ENCODE measurements at places on chromosomes 2 and 18.

DNA sequence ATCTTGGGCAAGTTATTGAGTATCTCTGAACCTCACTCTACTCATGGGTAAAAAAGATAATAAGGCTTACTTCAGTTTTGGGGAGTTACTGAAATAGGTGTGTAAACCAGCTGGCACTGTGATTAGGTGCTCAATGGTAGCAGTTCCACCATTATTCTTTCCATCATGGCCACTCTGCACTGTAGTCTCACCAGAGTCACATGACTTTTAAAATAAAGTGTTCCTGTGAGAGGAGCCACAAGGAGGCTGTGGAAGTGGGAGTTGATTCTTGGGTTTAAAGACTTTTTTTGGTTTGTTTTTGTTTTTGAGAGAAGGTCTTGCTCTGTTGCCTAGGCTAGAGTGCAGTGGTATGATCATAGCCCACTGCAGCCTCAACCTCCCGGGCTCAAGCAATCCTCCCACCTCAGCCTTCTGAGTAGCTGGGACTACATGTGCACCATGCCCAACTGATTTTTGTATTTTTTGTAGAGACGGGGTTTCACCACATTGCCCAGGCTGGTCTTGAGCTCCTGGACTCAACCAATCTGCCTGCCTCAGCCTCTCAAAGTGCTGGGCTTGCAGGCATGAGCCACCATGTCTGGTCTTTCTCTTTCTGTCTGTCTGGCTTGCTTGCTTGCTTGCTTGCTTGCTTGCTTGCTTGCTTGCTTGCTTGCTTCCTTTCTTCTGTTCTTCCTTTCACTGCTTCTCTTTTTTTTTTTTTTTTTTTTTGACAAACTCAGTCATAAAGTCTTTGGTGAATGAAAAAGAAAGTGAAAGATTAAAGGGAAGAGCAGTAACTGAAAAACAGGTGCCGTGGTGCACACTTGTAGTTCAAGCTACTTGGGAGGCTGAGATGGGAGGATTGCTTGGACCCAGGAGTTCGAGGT, 21.2 kb upstream of the ACVR1 start:
- DNase-seq = no peak

DNA sequence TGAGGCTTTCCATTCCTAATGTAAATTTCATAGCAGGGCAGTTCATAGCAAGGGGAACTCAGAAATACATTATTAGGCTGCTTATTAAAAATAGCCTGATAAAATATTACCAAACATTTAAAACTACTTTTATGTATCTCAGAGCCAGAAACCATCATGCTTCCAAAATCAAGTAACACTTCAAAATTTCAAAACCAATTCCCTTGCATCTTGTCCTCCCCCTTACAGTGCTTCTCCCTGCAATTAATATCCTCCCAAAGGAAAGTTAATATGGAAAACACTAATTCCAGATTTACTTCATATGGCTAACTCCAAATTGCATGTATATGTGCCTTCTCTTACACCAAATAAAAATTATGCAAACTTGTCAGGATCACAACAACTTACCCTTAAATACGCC, 6.6 kb downstream of the PLEKHH2 start:
- DNase-seq = no peak

GRCh38 chr2:216352653-216353270, 19.5 kb downstream of the MARCHF4 start:
- DNase-seq = no peak

DNA sequence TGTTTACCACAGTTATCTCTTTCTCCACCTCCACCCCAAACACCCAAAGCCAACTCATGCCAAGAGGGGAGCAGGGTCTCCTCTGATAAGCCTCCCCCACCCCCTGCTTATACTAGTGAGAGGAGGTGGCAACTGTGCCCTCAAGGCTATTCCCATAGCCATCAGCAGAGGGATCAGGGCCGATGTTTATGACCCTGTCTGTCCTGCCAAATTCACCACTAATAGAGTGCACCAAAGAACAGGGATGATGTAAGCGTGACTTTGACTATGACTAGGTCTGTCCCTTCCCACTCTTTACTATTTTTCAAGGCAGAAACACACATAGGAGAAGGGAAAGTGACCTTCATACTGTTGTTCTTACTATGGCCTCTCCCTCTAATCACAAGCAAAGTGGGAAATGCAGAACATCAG, 74.6 kb downstream of the CLHC1 start:
- no peak for DNase-seq

DNA sequence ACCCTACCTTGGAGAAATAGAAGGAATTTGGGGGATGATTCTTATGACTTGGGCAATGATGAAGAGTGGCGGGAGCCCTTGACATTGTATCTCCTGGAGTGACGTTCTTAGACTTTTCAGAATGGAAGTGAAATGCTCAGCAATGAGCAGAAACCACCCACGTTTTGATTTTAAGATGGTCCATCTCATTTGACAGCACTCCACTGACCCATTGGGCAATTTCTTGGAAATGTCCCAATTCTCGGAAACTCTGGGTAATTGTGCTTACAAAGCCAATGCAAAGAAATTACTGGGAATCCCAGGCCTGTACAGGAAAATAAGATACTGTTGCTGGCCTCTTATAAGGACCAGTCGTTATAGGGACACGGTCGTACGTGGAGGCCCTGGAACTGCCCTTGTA, 170.0 kb upstream of the COPS8 start:
- no peak for DNase-seq

DNA sequence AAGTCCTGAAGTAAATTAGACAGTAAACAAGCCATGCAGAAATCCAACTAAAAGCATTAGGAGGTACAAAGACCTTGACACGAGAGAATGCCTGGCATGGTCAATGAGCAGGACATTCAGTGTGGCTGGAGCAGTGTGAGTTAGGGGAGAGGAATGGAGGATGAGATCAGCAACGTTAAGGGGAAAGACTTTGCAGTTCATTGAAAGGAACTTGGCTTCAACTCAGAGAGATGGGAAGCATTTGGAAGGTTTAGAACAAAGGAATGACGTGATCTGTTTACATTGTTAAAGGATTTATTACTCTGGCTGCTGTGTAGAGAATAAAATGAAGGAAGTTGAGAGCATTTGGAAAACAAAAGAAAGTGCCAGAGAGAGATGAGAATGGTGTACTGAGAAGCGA, 621.3 kb downstream of the XIRP2 start:
- no peak for DNase-seq

DNA sequence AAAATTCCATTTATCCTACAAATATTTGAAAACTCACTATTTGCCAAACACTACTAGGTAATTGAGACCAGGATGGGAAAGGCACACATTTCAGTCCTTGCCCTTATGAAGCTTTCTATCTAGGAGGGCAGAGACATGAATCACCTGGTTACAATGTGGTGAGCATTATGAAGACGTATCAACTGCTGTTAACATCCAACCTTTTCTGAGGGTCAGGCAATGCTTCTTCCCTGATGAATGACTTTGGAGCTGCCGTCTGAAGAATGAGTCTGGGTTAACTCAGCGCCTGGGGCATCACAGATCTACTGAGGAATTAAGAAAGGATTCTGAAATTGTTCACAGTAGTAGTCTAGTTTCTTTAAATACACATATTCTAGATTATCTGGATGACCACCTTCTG, 62.1 kb upstream of the NOSTRIN start:
- no peak for DNase-seq

- DNase-seq = no peak
Measured at GRCh38 chr2:38509314-38509946, 93.3 kb downstream of the HNRNPLL start.

DNA sequence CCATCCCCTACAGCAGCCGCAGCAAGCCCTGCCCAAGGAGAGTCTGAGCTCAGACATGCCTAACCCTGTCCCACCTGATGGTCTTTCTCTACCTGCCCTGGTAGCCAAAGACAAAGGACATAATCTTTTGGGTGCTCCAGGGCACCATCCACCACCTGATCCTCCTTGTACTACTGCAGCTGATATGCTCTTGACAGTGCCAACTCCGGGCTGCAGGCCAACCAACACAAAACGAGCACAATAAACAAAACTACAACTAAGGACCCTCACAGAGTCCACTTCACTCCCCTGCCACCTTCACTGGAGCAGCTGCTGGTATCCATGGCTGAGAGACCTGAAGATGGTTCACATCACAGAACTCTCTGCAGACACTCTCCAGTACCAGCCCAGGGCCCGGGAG, 106.3 kb downstream of the GRB14 start:
- DNase-seq = no peak

DNA sequence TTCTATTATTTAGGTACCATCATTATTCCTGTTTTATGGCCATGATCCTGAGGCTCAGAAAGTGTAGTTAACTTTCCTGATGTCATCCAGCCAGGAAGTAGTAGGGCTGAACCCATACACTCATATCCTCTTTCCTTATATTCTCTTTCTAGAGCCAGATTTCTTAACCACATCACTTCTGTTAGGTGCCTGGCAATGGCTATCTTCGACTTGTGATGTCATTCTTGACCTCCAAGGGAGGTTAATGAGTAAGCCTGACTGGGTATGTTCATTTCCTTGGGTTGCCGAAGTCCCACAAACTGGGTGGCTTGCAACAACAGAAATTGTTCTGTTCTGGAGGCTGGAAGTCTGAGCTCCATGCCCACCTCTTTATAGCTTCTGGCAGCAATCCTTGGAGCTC, 43.4 kb downstream of the ITGB6 start:
- DNase-seq = no peak

GRCh38 chr2:120237491-120237902, 14.3 kb upstream of the TMEM185B start:
- DNase-seq = no peak

- DNase-seq = no peak
Measured at GRCh38 chr18:8792688-8793316, 87.4 kb downstream of the MTCL1 start.

GRCh38 chr2:40173276-40173675, 278.6 kb downstream of the SLC8A1 start:
- no peak for DNase-seq

- DNase-seq = no peak
Measured at GRCh38 chr2:12183032-12183645, 436.7 kb downstream of the LPIN1 start.

DNA sequence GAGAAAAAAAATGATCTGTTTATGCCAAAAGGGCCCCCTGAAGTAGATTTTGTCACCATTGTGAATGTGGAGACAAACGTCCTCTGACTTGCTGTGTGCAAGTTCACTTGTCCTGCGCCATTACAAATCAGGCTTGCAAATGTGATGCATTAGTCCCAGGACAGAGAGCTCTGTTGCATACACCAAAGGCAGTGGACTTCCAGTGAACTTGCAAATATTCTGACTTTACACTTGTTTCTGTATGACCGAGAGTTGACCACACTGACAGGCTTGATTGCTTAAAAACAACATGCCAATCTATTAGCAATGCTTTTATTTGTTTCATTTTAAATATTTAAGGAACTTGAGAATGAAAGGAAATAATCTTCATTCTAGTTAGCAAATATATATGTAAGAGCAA, 293.2 kb downstream of the PLCL1 start:
- no peak for DNase-seq

DNA sequence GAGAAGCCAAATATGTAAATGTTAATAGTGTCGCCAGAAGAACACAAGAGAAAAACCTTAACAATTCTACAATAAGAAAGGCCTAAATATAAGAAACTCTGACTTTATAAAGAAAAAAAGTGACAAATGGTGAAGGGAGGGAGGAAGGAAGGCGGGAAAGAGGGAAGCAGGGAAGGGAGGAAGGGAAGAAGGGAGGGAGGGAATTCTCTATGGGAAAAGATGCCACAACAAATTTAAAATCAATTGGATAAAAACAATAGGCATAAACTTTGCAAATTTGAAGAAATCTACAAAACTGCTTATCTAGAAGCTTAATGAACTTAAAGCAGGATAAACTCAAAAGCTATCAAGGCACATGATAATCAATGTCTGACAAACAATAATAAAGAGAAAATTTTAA, 16.9 kb downstream of the NBAS start:
- DNase-seq = no peak

DNA sequence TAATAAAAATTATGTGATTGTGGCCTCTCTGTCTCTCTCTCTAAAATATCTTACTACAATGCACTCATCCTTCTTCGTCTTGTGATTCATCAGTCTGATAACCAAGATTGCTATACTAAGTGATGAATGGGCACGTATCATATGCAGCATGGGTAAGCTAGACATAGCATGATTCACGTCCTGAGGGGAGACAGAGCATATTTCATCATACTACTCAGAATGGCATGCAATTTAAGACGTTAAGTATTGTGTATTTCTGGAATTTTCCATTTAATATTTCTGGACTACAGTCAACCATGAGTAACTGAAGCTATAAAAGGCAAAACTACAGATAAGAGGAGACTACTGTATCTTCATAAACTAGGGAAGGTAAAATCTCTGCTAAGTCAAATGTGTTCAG, 97.0 kb upstream of the CD226 start:
- DNase-seq = no peak

DNA sequence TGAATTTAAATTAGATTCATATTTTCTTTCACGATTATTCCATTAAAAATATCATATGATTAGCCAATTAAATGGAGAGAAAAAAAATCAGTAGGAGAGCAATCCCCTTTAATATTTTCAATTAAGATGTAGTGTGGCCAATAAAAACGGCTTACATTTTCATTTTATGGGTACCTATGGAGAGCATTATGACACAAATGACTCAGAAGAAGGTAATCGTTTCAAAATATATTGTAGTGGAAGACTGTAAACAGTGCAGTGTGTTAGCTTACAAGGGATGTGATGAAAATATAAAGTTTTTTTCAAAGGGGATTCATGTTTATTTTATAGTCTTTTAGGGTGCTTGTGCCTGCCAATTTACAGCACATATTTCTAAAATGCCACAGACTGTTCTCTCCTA, 1507.4 kb upstream of the CELF4 start:
- no peak for DNase-seq

GRCh38 chr18:7896805-7897518, 329.8 kb downstream of the PTPRM start:
- no peak for DNase-seq

GRCh38 chr2:127451981-127452380, 33.8 kb downstream of the PROC start:
- no peak for DNase-seq

DNA sequence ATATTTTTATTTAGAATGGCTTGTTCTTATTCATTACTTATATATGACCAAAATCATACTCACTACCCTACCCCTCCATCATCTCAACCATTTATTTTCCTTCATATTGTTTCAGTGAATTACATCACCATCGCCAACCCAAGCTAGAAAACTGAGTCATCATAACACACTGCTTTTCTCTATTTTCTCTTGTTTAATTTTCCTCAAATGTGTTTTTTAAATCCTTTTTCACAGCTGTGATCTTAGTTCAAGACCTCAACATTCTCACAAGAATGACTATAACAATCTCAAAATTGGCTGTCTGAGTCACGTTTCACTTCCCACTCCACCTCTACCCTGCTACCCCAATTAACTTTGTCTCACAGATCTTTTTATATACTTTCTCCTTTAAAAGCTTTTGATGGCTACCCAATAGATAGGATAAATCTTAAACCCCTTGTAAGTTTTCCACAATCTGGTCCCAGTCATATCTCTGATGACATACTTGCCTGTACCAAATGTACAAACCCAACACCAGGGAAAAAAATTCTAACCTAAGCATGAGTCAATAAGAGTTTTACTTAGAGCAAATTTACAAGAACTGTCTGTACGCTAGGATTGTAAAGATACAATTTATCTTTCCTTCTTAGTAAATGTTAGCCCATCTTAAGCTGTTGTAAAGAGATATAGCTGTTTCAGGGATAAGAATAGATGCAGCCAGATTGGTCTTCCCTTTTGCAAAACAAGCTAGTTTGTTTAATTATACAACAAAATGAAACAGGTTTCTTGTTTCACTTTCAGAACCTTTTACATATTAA, 635.1 kb upstream of the SLC39A10 start:
- DNase-seq = no peak

- DNase-seq = no peak
Measured at GRCh38 chr2:232633413-232634205, at the start of gene EFHD1. Gene EFHD1 (plus strand): TSS chr2:232633604. CDS start chr2:232633705, 101 bp downstream.

All from activated gamma-delta T cell treated with anti-CD3 and anti-CD28 coated beads, Interleukin-2, amount 50 U/mL, for 16 hours (primary cell).